ENCODE measurements at places on chromosomes 7 and 10. TPM values are rescaled to one million over a fixed set of nuclear protein-coding genes. Genes with fewer than 3 reads are reported as not detected.

GRCh38 chr10:62011558-62011957 lies 110.1 kb downstream of the ARID5B start:
- no peak for DNase-seq

DNA sequence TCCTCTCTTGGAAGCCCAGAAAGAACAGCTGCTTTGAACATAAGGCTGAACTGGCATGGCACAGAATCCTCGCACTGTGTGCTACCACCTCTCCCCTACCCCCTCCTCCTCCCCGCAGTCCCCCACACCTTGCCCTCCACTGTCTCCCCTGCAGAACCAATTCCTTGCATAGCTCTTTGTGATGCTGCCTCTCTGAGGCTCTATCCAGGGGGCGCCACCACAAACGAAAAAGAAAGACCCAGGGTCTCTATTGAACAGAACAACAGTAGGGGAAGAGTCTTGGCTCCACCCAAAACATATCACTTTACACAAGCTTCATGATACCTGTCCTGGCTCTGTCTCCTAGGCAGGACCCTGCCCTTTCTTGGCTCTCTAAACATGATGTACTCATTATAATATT lies 26.2 kb upstream of the EBLN1 start:
- no peak for DNase-seq

GRCh38 chr7:48090095-48090805 lies 1.2 kb downstream of the UPP1 start:
- DNase-seq = peak; percentile 47

DNA sequence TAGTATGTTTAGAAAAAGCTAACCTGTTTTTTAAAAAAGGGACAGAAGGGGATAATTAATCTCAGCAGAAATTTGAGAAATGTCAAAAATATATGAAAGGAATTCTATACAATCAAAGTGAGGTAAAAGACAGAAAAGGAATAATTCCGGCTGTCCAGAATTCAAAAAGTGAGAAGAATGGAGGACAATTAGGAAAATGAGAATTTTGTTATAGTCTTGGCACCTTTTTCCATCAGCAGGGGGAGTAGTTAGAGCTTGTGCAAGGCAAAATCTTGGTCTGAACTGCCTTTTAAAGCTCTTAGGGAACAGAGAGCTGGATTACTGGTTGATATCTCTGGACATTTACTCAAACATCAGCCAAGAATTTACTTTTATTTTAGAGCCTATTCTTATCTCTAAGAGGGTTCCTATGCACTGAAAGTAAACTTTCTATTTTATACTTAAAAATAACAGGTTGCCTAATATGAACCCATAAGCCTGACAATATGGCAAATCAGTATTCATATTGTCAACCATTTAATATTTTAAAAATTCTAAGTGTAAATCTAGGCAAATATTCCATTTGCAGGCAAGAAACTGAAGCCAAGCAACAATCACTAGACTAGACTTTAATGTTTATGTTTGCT lies 185.6 kb downstream of the ANK3 start:
- DNase-seq = no peak

GRCh38 chr10:30036341-30036740 lies 23.0 kb downstream of the JCAD start:
- DNase-seq = no peak

- DNase-seq = no peak
Measured at GRCh38 chr10:55627501-55628051, 733.5 kb downstream of the ZWINT start.

GRCh38 chr10:52979295-52979990 lies 206.9 kb upstream of the MBL2 start:
- no peak for DNase-seq

DNA sequence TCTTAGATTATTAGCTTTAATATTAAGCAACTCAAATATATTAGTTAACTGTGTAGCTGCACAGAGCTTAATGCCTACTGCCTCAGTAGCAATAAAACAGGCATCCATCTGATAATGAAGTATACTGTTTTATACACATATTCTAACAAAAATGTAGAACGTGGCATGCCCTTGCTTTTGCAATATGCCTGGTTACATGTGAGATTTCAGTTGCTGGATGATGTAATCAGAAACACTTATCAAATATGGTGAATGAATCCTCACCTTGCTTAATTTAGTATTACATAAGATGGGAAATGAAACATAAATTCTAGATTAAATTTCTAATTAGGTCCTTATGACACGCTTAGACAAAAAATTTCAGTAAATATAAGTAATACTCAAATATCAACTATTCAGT lies 8.0 kb downstream of the DNAJC1 start:
- DNase-seq = no peak

DNA sequence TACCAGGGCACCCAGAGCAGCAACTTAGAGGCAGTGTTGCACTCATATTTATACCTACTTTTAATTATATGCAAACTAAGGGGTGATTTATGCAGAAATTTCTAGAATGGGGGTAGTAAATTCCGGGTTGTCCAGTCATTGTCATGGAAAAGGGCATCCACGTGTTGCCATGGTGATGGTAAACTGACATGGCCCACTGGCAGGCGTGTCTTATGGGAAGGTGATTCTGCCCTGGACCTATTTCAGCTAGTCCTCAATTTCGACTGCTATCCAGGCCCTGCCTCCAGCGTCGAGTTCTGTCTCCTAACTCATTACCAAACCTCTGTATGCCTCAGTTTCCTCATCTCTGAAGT lies 12.8 kb downstream of the SNX8 start:
- no peak for DNase-seq

- no peak for DNase-seq
Measured at GRCh38 chr7:45217358-45217757, 59.8 kb downstream of the RAMP3 start.

The PDSS1 gene
- total RNA-seq = 66.7 TPM

The CYP26A1 gene
- not detected for total RNA-seq

Data from transverse colon (tissue), 4 donors.